ENCODE measurements at places on chromosomes 13 and 19.
A peak's percentile ranks its signal among the peaks of the same experiment; 100 is the strongest.

DNA sequence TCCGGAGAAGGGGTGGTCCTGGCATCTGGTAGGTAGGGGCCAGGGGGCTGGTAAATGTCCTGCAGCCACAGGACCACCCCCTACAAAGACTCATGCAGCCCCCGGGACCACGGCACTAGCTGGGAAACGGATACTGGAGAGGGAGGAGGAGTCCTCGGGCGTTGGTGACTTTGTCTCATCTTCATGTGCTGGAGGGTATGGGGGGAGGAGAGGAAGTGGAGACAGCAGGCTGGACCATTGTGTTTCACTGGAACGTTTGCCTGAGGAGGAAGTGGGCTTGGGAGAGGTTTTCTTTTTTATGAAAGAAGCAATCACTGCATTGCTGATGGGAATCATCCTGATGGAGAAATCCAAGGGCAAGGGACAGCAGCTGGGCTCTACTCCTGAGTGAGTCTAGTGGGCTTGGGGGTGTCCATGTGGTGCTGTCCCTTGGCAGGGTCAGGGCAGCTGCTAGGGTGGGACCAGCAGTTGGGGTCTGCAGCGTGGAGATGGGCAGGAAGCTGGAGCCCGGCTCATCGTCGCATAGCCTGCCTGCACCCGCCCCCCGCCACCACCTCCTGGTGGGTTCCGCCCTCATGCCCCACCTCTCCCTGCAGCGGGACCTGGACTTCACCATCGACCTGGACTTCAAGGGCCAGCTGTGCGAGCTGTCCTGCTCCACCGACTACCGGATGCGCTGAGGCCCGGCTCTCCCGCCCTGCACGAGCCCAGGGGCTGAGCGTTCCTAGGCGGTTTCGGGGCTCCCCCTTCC is 1.7 kb upstream of the ADM5 start:
- peak; percentile 72 for DNase-seq

GRCh38 chr13:65744836-65745235 is 1485.3 kb downstream of the PCDH9 start:
- DNase-seq: peak; percentile 70

DNA sequence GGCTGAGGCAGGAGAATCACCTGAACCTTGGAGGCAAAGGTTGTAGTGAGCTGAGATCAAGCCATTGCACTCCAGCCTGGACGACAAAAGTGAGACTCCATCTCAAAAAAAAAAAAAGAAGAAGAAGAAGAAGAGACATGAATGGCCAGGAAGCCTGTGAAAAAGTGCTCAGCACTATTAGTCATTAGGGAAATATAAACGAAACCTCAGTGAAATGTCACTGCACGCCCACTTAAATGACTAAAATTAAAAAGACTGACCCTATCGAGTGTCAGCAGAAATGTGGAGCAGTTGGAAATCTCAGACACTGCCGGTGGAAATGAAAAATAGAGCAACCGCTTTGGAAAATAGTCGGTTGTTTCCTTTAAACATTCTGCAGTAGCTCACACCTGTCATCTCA is 5.5 kb upstream of the TYROBP start:
- peak; percentile 63 for DNase-seq

DNA sequence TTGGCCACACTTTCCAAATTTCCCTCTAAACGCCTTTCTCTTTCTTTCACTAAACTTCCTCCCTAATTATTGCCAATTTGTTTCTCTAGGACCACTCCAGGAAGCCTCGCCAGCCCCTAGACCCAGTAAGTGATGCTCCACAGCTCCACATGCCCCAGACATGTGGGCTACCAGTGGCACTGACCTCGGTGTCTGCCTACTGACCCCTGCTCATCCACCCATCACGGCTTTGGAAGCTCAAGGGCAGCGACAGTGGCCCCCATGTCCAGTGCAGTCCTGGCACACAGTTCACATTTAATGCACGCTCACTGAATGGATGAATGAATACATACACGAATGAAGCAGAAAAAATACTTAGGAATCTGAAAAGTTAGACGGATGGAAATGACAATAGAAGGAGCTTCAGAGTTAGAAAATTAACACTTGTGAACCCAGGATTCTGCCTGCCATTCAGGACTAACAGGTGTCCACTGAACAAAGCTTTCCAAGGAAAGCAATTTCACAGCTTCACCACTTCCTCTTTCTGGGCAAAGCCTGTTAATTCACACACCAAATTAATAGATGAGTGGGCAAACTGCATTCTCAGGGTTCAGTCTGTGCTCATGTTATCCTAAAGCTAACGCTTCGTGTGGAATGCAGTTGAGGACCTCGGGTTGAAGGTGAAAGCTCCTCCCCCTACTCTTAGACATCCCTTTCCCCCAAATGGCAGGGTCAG is 50.9 kb downstream of the CCDC70 start:
- no peak for DNase-seq

- no peak for DNase-seq
These were observed 2.8 kb downstream of the TNFSF14 start for GRCh38 chr19:6667114-6667627.

GRCh38 chr13:89903115-89903514 is 1444.4 kb upstream of the MIR17HG start:
- no peak for DNase-seq

DNA sequence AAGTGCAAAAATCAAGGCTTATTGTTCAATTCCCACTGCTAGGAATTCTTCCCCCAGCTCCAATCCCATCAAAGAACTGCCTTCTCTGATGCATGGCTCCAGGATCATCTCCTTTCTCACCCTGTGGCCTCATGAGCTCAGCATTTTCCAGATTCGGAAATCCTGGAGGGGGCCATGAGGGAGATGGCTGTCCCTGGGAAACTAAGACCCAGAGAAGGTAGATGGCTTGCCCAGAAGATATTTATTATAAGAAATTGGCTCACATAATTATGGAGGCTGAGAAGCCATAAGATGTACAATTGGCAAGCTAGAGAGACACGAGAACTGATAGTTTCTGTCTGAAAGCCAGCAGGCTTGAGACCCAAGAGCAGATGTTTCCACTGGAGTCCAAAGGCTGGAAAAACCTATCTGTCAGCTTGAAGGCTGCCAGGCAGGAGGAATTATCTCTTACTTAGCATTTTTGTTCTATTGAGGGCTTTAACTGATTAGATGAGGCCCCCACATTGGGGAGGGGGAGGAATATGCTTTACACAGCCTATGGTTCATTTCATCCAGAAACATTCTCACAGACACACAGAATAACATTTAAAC is 58.6 kb downstream of the GADD45B start:
- DNase-seq: no peak

DNA sequence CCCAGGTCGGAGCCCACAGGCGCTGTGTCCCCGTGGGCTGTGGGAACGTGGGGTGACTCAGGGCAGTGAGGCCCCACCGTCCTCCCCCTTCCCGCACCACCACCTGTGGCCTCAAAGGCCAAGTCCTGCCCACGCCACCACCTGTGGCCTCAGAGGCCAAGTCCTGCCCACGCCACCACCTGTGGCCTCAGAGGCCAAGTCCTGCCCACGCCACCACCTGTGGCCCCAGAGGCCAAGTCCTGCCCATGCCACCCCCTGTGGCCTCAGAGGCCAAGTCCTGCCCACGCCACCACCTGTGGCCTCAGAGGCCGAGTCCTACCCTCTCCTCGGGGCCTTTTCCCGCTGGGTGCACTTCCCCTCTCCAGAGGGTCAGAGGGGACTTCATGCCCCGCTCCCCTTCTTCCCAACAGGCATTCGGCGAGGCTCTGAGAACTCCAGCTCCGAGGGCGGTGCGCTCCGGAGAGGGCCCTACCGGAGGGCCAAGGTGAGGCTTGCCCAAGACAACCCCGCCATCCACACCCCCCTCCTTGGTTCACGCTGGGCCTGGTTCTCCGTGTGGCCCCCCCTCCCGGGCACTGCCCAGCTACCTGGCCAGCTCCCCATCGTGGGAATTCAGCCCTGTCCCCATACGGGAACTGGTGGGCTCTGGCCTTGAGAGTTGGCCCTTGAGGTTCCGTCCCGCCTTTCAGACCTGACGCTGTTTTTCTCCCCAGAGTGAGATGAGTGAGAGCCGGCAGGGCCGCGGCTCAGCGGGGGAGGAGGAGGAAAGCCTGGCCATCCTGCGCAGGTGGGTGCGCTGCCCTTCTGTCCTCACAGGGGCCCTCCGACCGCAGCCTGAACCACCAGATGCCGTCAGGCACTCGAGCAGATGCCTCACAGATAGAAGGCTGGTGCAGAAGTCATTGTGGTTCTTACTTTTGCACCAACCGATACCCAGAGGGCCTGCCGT is 27.4 kb upstream of the F7 start:
- DNase-seq: no peak

All from EH (cell line).